ENCODE measurements at places on chromosomes 12 and 14.

GRCh38 chr14:104875412-104875751, 10.3 kb downstream of the CEP170B start:
- no peak for DNase-seq

- DNase-seq: no peak
These were observed 231.2 kb downstream of the PIK3C2G start for GRCh38 chr12:18492372-18493025.

- no peak for DNase-seq
These were observed 34.0 kb upstream of the AP4S1 start for GRCh38 chr14:30991408-30991807.

DNA sequence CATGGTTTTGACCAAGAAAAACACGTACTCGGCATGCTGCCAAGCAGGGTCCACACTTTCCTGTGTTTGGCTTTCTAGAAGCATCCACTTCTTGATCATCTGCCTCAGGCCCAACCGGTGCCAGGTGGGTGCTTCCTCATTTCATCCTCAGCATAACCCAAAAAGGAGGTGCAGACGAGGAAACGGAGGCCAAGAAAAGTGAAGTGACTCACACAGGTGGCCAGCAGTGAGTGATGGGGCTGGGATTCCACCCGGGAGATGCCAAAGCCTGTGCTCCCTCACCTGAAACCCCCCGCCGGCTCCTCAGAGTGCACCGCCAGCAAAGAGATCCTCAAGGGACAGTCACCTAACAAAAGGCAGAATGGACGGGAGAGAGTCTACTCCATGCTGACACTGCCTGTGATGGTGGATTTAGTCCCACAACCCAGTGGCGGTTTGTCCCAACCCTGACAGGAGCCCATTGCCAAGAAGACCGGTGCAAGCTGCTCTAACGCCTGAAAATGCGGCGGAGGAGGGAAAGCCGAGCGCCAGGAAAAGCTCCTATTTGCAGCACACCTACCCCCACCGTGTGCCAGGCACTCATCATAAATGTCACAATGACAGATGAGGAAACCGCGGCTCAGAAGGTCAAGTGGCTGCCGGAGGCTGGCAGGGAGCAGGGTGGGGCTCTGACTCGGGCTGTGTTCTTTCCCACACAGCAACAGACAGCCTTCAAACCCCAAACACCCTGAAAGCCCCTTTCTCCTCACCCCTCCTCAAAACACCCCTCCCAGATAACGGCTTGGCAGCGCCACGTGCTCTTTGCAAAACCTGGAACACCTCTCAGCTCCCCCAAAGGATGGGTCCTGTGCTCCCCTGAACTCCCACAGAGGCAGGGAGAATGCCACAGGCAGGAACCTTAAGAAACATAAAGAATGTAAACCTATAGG, 18.8 kb downstream of the BCL11B start:
- DNase-seq: no peak

DNA sequence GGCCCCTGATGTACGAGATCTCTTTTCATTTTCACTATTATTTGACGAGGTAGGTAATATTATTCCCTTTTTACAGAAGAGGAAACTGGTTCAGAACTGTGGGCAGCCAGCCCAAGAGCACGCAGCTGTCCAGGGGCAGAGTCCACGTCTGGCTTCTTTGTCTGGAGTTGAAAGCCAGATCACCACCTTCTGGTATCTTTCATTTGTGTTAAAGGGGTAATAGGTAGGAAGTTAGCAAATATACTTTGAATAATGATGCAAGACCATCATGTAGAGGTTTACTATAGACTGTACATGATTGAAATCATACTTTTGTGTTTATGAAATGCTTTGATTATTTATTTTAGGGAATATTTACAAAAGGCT, 144.1 kb upstream of the AMIGO2 start:
- DNase-seq: no peak

DNA sequence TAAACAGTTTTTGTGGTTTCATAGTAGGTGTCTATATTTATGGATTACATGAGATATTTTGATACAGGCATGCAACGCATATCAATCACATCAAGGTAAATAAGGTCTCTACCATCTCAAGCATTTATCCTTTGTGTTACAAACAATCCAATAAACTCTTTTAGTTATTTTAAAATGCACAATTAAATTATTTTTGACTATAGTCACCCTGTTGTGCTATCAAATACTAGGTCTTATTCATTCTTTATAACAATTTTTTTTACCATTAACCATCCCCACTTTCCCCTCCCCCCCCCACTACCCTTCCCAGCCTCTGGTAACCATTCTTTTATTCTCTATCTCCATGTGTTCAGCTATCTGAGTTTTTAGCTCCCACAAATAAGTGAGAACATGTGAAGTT, 175.7 kb upstream of the FBXO33 start:
- DNase-seq: no peak

DNA sequence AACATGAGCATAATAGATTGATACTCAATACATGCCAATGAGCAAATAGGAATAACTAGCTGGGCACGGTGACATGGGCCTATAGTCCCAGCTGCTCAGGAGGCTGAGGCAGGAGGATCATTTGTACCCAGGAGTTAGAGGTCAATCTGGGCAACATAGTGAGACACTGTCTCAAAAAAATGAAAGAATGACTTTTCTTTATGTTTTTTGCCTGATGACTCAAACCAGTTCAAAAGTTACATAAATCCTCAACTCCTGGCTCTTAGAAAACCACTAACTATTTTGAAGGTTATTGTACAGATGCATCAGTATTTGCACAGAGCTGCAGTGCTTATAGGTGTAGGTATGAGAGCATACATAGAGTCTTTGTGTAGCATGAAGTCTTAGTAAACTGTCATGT, 219.2 kb upstream of the RGS6 start:
- DNase-seq: peak; percentile 42

DNA sequence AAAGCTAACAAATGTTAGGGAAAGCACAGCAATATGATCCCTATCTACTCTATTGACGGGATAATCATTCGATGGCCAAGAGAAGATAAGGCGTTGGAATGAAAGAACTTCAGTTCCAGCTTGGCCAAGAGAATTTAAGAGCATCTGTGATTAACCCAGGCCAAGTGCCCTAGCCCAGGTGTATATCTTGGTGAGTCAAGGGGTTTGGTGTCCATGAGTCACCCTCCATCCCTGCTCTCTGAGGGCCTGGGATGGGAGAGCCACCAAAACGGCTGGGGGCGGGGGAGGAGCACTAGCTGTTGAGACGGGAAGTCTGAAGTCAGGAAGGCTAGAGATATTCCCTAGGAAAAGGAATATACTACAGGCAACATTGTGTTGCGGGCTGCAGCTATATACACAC, 13.0 kb downstream of the TBPL2 start:
- DNase-seq: no peak

GRCh38 chr14:68811171-68811570, 18.3 kb upstream of the ZFP36L1 start:
- no peak for DNase-seq

GRCh38 chr12:60393093-60393492, 797.3 kb downstream of the SLC16A7 start:
- no peak for DNase-seq

DNA sequence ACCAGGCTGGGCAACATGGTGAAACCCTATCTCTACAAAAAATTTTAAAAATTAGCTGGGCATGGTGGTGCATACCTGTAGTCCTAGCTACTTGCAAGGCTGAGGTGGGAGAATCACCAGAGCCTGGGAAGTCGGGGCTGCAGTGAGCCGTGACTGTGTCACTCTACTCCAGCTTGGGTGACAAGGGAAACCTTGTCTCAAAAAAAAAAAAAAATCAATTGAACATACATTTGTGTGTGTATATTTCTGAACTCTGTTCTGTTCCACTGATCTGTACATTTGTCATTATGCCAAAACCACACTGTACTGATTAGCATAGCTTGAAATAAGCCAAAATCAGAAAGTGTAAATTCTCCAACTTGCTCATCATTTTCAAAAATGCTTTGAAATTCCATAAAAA, 254.6 kb downstream of the SOX5 start:
- DNase-seq: no peak
